ENCODE measurements at places on chromosomes 3 and 15.

DNA sequence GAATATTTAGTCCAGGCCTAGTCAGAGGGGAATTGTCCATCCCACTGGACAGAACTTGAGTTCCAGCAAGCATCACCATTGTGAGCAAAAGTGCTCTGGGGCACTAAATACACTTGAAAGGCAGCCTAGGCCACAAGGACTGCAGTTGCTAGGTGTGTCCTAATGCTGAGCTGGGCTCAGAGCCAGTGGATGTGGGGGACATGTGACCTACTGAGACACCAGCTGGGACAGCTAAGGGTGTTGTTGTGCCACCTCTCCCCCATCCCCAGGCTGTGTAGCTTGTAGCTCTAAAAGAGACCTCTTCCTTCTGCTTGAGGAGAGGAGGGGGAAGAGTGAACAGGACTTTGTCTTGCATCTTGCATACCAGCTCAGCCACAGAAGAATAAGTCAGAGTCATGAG is 120.9 kb downstream of the DTWD1 start:
- DNase-seq, result no peak

DNA sequence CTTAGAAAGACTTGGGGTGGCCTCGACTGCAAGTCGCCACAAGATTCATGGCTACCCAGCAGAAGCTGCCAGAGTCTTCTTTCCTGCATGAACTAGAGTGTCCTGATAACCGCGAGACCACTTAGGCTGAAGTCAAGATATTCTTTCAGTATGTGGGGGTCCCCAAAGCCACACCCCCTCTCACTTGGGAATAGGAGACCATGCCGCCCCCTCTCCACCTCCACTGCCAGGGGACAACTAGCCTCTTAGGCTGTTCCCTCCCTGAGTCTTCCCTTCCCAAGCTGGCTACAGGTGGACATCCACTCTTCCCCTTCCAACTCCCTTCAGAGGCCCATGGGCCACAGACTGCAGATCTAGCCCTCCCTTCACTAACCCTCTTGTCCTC is 1.3 kb upstream of the CCDC12 start:
- DNase-seq, result no peak

DNA sequence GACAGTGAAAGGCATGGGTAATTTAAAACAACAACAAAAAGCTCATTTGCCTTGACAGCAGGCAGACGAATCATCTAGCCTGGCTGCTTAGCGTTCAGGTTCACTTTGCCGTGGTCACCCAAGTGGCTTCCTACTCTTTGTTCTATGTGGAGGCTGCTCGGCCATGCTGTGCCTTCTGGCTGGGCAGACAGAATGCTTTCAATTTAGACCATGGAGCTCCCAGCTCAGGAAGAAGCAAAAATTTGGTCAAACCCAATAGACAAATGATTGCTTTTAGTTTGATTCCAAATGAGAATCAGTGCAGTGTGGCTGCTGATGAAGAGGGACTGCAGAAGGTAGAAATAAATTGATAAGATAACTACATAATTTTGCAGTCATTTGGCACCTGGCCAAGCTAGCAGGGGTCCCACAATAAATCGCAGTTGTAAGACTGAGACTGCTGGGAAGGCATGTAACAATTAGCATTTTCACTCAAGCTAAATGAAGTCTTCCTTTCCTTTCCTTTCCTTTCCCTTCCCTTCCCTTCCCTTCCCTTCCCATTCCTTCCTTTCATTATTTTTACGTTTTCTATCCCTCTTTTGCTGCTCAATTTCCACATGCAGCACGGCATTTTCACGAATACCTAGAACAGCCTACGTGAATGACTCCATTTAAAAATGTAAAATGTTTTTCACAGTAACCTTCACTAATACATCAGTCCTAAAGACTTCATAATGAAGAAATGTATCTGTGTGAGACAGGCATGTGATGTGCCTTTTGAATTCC is 360.4 kb upstream of the TGFBR2 start:
- no peak for DNase-seq

DNA sequence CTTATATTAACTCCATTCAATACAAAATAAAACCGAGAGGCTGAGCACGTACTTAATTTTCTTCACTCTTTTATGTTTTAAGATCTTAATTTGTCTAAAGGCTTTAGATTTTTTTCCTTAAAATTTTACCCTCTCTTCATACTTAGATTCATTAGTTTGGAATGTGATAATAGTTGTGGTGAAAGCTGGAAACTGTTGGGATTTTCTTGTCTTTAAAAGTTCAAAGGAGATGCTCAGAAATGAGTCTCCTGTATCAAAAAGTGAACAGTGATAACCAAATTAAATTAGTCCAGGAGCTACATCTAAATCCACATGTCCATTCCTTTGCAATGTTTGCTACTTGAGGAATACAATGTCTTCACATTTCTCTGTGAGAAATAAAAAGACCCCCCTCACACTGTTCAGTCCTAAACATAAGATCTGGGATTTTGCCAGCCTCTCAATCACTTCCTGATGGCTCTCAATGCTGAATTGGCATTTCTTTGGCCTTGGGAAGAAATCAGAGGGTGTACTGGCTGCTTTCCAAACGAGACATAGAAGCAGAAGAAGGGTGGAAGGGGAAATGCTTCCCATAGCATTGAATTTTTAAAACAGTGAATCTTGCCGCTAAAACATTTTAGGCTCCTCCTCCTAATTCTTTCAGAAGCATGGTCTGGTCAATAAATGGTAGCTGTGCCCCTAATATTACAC is 245.0 kb downstream of the SHOX2 start:
- DNase-seq, result no peak

DNA sequence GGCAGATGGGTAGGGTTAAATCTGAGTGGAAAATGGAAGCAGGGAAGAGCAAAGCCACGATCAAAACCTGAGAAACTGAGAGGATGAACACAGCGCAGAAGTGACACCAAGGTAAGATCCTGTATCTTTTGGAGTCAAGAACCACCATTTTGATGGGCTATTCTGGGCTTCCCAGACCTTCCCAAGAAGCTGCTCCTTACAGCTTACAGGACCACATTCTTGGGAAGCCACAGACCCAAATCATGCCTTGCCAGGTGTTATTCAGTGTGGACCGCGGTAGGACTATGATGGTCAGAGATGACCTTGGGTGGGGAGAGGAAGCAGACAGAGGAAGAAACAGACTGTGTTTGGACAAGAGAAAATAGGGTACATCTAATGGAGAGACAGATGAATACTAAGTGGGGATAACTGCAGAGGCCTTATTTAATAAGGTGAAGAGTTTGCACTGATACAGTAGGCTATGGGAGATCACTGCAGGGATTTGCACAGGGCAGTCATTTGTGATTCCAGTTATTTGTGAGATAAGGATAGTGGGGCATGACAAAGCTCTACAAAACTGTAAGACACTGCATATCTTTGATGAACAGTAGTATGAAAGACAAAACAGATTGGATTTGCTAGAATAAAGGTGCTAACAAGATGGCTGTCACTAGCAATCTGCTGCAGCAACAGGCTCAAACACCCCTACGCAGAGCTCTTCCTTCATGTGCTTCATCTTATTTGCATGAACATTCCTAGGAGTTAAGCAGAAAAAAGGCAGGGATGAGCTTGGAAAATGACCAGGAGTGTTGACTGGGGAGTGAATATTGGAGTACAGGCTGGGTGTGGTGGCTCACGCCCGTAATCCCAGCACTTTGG is 105.9 kb downstream of the IGF2BP2 start:
- DNase-seq, result no peak

- no peak for DNase-seq
Observed at GRCh38 chr3:31268868-31269267, 263.9 kb upstream of the STT3B start.

DNA sequence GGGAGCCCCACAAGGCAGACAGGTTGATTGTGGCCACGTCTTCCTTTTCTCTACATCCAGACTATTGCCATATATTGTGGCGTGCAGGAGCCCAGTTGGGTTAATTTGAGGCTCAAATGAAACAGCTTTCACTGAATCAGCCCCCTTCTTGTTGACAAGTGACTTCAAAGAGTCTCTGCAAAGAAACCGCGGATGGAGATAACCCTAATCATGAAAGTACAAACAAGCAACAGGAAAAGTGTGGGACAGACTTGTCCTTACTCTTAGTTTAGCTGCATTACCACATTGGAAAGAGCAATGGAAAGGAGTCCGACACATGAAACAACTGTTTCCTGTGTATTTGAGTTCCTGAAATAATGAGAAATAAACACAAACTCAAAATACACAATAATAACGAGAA is 3.3 kb downstream of the TMEM40 start:
- no peak for DNase-seq

- DNase-seq, result peak; percentile 91
Observed at GRCh38 chr3:15610082-15610759, 8.7 kb downstream of the BTD start.

DNA sequence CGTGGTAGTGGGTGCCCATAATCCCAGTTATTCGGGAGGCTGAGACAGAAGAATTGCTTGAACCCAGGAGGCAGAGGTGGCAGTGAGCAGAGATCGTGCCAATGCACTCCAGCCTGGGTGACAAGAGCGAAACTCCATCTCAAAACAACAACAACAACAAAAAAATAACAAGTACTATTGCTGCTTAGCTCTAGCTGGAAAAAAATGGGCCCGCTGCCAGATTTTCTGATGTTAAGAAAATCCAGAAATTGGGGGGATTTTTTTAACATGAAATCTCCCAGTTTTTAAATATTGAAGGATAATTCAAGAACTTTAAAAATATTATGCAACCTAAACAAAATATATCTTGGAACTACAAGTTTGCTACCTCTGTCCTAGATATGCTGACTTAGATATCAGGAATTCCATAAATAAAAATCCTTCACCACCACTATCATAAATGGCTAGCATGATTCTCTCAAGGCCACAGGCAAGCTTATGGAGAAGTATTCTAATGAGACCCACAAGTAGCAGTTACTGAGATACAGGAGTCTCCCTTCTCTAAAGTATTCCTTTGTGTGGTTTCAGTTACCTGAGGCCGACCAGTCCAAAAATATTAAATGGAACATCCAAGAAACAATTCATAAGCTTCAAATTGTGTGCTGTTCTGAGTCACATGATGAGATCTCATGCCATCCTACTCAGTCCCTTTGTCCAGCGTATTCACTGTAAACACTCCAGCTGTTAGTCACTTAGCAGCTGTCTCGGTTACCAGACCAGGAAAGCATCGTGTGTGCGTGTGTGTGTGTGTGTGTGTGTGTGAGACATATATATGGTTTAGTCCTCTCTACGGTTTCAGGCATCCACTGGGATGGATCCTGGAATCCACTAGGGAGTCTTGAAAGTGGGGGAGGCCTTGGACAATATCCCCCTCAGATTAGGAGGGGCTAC is 277.2 kb downstream of the TBL1XR1 start:
- DNase-seq, result peak; percentile 66

GRCh38 chr3:87047852-87048251 is 56.9 kb upstream of the VGLL3 start:
- DNase-seq, result no peak

GRCh38 chr3:170982733-170983132 is 43.8 kb downstream of the SLC2A2 start:
- DNase-seq, result no peak

DNA sequence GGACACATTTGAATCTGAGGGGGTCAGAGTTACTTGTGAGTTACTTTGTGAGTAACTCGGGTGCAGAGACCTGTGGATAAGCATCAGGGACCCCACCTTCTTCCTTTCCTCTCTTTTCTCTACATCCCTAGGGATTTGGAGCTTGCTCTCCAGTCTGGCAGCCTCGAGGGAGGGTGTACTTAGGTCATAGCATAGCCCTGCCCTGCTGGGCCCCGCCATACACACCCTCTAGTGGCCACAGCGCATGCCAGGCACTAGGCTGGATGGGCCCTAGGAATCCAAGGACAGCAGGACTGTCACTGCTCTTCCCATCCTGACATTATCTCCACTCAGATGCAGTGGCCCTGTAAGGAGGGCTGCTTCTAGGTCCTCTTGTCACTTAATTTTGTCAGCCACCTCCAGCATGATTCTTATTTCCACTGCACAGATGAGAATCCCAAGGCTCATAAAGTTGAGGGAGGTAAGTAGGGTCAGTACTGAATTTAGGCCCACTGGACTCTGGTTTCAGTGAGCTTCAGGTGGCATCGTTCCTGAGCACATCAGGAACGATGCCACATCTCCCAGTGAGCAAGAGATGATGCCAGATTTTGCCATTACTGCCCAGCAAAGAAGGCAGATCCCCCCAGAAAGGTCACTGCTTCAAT is 3.6 kb upstream of the SMAD6 start:
- peak; percentile 85 for DNase-seq

- DNase-seq, result no peak
Observed at GRCh38 chr3:10927551-10927950, 65.0 kb upstream of the SLC6A1 start.

- no peak for DNase-seq
Observed at GRCh38 chr3:127037418-127037841, 54.5 kb downstream of the PLXNA1 start.

GRCh38 chr3:63972987-63973386 is 50.3 kb downstream of the PSMD6 start:
- no peak for DNase-seq

GRCh38 chr3:81581966-81582599 is 179.4 kb downstream of the GBE1 start:
- DNase-seq, result peak; percentile 62

DNA sequence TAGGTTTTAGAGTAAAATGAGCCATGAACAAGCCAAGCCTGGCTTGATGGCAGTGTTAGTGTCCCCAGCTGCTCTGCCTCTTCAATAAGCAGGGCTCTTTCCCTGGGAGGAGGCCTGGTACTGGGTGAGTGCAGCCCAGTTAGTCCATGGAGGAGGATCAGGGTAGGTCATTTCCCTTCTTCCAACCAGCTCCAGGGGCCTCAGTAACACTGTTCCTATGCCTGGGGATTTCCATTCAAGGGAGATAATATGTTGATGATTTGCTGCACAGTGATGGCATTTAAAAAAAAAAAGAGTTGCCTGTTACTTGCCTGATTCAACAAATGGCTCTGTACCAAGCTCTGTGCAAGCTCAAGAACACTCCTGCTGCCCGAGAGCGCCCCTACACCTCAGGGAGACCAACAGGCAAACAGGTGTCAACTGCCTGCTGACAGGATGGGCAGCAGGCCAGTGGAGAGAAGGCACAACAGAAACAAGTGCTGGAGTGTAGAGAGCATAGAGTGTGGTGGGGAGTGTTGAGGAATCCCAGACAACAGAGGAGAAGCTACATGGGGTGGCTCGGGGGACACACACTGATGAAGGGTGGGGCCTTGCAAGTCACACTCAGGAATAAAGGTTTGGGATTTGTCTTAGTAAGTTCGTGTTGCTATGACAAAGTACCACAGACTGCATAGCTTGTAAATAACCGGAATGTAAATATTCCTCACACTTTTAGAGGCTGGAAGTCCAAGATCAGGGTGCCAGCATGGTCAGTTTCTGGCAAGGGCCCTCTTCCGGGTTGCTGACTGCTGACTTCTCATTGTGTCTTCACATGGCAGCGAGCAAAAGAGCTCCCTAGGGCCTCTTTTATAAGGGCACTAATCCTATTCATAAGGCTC is 78.6 kb upstream of the PXYLP1 start:
- DNase-seq, result no peak

DNA sequence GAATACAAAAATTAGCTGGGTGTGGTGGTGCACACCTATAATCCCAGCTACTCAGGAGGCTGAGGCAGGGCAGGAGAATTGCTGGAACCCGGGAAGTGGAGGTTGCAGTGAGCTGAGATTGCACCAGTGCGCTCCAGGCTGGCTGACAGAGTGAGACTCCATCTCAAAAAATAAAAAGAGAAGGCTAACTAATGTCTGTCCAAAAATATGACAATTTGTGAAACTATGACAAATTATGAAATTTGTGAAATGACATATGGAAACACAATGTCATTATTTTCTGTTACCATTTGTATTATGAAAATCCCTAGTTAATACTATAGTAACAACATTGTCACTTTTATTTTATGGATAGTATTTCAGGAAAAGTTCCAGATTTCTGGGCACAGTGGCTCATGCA is 1306.3 kb upstream of the EPHA6 start:
- DNase-seq, result no peak

Data from cardiac muscle cell (in vitro differentiated cells and primary cell).